AG04450 (cell line): ENCODE measurements at places on chromosomes 12 and 14.

- no peak for DNase-seq
Measured at GRCh38 chr14:105487449-105487985, 831 bp downstream of the CRIP1 start.

DNA sequence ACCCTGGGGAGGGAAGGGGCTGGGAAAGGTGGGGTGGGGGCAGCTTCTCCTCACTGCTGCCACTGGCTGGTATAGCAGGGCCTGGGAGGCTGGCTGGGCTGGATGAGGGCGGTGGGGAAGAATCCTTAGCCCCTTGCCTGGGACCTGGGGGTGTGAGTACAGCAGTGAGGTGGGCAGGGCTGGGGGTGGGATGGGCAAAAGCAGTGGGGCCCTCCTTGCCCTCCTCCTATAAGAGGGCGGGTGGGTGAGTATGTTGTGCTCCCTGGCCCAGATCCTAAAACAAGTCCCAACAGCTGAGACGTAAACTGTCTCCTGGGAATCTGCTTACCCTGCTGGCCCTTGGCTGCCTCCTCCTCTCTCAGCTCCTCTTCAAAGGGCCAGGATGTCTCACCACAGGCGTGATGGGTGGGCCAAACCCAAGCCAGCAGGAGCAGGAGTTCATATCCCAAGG, 2.2 kb downstream of the NCKAP5L start:
- no peak for DNase-seq

GRCh38 chr12:121250359-121250758, 40.4 kb downstream of the P2RX4 start:
- no peak for DNase-seq

- DNase-seq, result no peak
Measured at GRCh38 chr12:103518899-103519298, 23.1 kb upstream of the C12orf42 start.

DNA sequence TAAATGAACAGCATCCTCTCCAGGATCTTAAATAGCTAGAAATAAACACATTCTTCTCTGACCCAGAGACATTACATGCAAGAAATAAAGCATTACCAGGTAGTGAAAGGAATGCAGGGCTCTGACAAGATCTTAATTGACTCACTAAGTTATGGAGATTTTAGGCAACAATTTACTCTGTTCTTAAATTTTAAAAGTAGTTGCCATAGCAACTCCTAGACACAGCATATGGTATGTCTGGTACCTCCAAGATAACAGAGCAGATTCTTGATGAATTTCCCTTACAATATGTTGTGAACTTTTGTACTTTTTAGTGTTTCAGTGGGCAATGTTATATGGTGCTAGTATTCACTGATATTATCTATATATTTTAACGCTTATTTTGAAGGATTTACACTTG, 76.7 kb upstream of the G2E3 start:
- no peak for DNase-seq

DNA sequence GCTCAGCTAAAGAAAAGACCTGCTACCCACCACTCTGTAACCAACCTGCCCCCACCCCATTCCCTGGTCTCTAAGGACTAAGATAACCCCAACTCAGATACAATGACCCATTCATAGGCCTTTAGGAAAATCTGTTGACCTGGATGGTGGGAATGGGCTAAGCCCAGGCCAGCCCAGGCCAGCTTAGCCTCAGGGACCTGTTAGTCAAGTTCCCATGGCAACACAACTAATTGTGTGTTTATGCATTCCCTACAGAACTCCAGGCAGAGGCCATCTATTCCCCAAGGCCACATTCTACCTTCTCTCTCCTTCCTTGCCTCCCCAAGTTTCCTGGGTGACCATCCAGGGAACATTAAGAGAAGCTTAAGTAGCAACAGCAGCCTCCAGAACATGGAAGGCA, 16.1 kb upstream of the KRT8 start:
- no peak for DNase-seq

DNA sequence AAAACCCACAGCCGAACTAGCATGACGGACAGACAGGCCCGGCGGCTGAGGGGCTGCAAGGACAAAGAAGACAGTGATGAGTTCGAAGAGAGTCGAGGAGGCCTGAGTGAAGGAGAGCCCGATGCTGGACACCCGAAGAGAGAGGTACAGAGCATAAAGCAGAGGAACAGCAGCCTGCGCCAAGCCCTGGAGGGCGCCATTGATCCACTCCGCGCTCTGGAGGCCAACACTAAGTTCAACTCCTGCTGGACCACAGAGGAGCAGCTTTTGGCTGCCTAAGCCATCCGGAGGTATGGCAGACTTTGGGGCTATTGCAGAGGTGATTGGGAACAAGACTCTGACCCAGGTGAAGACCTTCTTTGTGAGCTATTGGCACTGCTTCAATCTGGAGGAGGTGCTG, 7.8 kb upstream of the PLXNC1 start:
- no peak for DNase-seq

GRCh38 chr14:23009483-23009938, 432 bp downstream of the C14orf93 start:
- DNase-seq, result no peak

GRCh38 chr14:81525129-81525528, 8.5 kb downstream of the SEL1L start:
- no peak for DNase-seq

GRCh38 chr12:55683676-55684075, 24.0 kb downstream of the ITGA7 start:
- no peak for DNase-seq

DNA sequence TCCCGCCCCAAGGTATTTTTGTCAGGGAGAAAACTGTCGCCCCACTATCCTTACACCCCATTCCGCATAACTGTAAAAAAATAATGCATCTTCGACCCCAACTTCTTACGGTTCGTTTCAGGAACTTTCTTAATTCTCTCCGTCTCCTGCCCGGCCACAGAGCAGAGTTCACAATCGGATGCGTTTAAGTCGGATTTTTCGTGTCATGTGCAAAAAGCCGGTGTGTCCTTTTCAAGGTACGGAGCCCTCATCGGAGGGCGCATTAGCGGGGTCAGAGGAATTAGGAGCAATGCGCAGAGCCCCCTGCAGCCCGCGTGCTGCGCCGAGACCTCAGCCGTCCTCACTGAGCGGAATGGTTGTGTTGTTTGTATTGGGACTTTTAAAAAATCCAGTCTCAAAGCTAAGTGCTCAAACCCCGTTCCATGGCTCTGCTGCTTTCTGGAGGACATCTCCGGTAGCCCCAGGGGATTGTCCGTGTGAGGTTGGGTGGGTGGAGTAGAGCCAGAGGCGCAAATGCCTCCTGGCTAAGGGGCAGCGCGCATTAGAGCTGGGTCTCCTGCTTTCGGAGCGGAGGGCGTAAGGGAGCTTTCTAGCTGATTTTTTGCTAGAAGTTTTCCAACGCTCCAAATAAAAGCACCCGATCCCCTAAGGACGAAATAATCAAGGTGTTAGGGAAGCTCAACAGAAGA, 3.9 kb upstream of the GSC start:
- DNase-seq, result no peak

DNA sequence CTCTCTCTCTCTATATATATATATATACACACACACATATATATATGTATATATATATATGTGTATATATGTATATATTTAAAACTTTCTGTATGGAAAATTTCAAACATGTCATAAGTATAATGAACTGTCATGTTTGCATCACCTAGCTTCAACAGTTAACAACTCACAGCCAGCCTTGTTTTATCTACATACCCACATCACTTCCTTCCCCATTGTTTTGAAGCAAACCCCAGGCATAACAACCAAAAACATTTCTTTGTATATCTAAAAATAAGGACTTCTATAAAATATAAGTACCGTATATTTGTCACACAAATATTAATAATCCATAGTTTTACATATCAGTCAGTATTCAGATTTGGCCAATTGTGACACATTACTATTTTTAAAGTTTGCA, 57.4 kb downstream of the PAPOLA start:
- no peak for DNase-seq

DNA sequence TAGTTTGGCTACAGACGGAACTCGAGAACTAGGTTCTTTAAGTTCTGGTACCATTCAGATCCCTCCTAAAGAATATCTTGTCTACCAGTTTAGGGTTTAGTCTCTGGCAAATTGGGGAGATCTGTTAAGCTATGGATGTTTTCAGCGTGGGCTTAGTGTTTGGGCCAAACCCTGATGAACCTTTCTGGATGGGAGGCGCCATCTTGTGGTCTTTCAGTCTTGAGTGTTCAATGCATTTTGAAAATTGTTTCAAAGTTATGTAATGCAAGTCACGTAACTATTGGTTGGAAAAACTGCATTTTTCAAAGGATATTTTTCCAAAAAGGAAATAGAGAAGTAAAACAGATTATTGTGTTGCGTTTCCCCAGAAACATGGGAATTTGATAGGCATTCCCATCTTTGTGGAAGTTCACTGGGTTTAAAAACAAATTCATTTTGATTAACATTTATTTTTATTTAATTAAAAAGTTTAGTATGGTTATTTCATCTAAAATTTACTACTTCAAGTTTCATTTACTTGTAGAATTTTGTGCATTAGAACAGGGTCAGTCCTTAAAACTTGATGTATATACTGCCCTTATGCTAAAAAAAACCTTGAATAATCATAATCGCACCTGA, 169.0 kb downstream of the PRIMA1 start:
- DNase-seq, result no peak

DNA sequence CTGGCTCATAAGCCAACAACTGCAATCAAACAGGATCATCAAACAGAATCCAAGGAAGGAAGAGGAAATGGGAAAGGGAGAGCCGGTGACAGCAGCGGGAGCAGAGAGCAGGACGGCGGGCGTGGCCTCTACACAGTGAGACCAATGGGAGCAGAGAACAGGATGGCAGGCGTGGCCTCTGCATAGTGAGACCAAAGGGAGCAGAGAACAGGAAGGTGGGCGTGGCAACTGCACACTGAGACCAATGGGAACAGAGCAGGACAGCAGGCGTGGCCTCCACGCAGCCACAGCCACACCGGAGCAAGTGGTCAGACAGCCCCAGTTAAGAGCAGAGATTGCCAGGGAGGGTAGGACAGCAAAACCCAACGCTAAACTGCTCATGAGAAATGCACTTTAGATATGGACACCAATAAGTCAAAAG, 16.4 kb downstream of the LRCOL1 start:
- peak; percentile 87 for DNase-seq

GRCh38 chr14:37977481-37977880, 230.2 kb upstream of the SSTR1 start:
- DNase-seq, result no peak

- no peak for DNase-seq
Measured at GRCh38 chr12:108888031-108888430, 8.1 kb downstream of the DAO start.

- no peak for DNase-seq
Measured at GRCh38 chr12:95663525-95663924, 112.2 kb upstream of the USP44 start.

DNA sequence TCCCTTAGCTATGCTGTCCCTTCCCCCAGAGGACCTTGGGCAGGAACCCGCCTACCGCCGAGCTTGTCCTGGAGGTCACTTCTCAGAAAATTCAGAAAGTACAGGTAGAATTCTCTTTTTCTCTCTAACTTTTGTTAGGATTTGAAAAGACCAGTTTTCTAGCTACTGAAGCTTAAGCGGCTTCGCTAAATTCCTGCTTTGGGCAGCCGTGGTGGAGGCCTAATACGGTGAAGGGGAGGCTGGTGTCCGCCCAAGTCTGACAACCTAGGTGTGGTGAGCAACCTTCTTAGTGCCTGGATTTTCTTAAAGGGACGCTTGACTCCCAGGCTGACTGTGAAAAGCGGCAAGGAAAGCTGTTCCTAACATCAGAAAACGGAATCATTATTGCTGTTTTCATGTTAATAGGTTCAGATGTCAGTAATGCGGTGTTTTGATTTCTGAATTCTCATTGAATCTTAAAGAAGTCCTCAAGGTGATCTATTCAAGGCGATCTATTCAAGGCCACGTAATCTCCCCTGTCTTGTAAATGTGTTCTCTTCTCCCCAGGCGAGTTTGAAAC, 835 bp downstream of the FGD4 start:
- no peak for DNase-seq

- no peak for DNase-seq
Measured at GRCh38 chr12:32418903-32419519, 19.7 kb downstream of the FGD4 start.

GRCh38 chr12:114431902-114432301, 26.0 kb upstream of the TBX5 start:
- DNase-seq, result no peak

DNA sequence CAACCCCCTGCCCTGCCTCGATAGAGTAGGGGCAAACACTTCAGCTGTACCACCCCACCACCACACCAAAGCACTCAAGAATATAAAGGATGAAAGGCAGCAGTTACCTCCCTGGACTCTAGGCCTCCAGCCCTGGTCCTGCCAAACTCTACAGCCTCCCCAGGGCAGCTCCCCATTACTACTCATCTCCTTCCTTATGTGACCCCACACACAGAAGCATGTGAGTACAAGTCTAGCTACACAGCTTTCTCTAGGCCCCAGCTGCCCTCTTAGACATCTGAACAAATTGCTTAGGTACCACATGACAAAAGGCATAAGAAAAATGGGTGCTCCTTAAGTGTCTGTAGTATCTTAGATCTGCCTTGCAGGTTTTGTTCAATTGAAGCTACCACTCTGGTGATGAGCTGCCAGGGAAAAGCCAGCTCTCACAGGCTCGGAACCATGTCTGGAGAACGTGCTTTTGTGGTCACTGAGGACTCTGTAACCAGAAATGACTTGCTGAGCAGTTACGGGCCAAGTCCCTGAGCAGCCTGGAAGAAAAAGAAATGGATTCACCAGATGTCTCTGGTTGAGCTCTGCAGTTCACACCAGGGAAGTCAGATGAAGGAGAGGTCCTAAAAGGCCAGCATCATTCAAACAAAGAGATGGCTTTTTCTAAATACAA, 32.8 kb downstream of the FMNL3 start:
- no peak for DNase-seq

DNA sequence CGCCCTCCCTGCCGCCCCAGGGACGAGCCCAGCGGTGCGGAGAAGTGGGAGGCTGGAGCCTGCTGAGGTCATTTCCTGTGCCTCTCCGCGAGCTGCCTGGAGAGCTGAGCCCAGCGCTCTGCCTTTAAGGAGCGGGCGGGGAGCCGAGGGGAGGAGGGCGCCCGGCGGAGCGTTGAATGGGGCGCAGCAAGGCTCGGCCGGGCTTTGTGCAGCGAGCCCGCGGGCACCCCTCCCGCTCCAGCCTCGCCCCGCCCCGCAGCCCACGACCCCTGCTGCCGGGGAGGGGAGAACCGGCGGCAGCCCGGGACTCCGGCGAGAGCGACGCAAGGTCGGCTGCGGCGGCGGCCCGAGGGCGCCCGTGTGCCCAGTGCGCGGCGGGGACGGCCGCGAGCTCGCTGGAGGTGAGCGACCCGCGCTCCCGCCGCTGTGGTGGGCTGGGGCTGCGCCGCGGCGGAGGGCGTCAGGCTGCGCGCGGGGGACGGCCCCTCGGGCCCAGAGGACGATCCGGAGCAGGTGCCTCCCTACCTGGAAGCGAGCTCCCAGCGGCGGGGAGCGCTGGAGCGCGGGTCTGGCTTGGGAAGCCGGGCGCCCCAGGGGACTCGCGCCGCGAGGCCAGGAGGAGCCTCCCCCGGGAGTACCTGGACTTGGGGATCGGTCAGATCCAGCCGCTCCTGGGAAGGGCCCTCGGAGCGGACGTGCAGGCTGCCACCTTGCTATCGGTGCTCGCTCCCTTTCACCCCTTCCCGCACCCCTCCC, at the start of gene PLEKHH1:
Gene PLEKHH1 (plus strand): TSS at position 293 of the 756 bp plus-strand sequence. CDS start 8,578 bp downstream, outside the sequence.
- DNase-seq, result no peak

- no peak for DNase-seq
Measured at GRCh38 chr12:68189821-68190242, 30.3 kb upstream of the IFNG start.
